ENCODE measurements at places on chromosomes 1 and 21. TPM values are rescaled to one million over a fixed set of nuclear protein-coding genes. Genes with fewer than 3 reads are reported as not detected.

Gene TENT5C
- total RNA-seq = 133 TPM

DNA sequence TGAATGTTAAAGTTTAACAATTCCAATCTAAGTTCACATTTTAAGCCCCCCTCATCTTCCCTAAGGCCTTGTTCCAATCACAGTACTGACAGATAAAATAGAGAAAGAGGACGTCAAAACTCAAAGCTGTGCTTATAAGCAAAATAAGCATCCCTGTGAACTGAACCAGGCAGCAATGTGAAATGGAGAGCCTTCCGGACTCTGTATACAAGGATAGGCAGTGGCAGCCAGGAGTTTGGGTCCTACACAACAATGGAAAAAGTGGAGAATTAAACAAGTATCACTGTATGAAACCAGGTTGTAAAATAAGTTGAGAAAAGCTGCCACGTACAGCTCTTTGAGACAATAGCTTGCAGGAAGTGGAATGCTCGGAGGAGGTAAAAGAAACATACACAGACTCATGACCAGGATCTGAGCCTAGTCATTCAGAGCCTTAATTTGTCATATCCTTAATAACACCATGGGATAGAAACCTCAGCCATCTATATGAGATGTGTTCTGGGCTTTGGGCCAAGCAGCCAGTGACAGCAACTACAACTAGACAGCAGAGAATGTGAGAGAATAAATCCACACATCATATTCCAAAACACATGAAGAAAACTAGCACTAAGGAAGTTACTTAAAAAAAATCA, 55.2 kb upstream of the PALMD start:
- H3K27me3 ChIP-seq = no peaks in the 10 kb centered on the region
- H3K4me1 ChIP-seq = no peaks in the 10 kb centered on the region
- DNase-seq = no peak
- H3K4me3 ChIP-seq = no peak overlapping the region
- no peaks in the 10 kb centered on the region for H3K36me3 ChIP-seq

DNA sequence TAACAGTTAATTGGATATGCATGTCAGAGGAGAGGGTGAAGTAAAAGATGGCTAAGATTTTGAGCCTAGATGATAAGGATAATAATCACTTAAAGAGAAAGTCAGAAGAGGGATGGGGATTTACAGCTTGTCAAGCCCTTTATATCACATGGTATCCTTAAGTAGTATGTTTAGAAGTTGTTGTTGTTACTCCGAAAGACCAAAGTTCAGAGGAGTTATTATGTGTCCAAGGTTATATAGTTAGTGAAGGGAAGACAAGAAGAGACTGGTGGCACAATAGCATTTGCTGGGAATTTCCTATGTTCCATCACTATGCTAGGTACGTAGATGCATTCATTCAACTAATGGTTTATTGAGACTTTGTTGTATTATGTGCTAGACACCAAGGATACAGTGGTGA, 30.8 kb upstream of the AGO1 start:
- H3K27me3 ChIP-seq = no peaks in the 10 kb centered on the region
- H3K36me3 ChIP-seq = peaks cover 44% of the 10 kb centered on the region

- no peaks in the 10 kb centered on the region for H3K4me1 ChIP-seq
- no peaks in the 10 kb centered on the region for H3K27me3 ChIP-seq
- no peaks in the 10 kb centered on the region for H3K36me3 ChIP-seq
- H3K27ac ChIP-seq = no peak overlapping the region
Observed at GRCh38 chr1:184569106-184569505, 182.3 kb downstream of the C1orf21 start.

DNA sequence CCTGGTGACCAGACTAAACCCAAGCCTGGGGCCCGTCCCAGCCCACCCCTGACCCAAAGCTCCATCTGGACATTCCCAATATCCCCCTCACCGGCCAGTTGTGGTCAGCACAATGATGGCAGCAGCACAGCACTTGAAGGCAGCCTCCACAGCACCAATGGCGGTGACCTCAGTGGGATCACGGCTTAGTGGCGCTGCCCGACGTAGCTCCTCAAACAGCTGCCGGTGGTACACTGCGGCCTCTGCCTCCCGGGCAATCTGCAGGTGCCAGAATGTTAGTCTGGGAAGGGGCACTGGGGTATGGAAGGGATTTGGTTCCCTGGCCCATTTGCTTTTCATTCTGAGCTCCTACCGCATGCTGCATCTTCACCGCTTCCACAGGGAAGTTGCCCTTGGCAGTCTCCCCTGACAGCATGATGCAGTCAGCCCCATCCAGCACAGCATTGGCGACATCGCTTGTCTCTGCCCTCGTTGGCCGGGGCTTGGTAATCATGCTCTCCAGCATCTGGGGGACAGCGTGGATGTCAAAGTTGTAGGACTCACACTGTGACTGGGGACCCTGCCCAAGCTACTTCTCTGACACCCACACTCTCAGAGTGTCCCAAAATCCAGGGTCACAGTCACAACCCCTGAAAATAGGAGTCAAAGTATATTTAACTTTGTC, 8.0 kb downstream of the PKLR start:
- DNase-seq = no peak
- H3K4me3 ChIP-seq = no peak overlapping the region

GRCh38 chr1:57258557-57259325, 165.1 kb downstream of the DAB1 start:
- H3K4me3 ChIP-seq = no peak overlapping the region
- H3K27me3 ChIP-seq = no peaks in the 10 kb centered on the region
- no peak for DNase-seq
- H3K27ac ChIP-seq = no peak overlapping the region
- H3K4me1 ChIP-seq = no peaks in the 10 kb centered on the region
- no peaks in the 10 kb centered on the region for H3K36me3 ChIP-seq

- H3K36me3 ChIP-seq = no peaks in the 10 kb centered on the region
- H3K4me1 ChIP-seq = no peaks in the 10 kb centered on the region
- no peak overlapping the region for H3K27ac ChIP-seq
- peaks cover 18% of the 10 kb centered on the region for H3K27me3 ChIP-seq
- H3K4me3 ChIP-seq = no peak overlapping the region
Observed at GRCh38 chr1:78553859-78554258, 63.1 kb downstream of the PTGFR start.

Gene SPATA21
- total RNA-seq = not detected

DNA sequence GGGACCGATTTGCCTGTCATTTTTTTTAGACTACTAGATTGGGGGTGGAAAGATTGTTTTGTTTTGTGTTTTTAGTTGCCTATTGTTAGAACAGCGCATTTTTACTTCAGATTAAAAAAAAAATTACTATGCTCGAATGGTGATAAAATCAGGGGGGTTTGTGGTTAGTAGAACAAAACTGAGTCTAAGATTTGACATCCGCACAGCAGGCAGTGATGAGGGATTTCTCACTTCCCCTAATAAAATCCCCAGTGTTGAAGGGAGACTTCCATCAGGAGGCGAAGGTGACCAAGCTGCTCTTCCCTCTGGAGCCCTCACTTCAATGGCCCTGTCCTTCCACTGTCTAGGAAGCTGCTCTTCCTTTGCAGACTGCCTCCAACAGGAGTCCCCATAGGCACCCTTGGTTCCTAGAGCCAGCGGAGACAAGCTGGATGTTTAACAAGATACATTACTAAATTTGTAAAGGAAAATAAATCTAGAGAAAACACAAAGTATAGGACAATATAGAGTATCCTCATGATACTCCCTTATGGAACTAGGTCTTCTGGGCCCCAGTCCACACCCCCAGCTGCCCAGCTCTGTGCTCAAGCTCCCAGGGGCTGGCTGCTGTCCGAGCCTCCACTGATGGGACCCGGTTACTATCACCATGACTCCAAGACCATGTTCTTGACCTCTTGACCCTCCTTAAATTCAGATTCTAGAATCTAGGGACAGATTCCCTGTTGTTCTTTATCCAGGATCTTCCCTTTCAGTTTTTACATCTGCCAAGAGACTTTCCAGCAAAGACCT, 31.0 kb downstream of the TENT5C start:
- H3K4me1 ChIP-seq = no peaks in the 10 kb centered on the region
- H3K36me3 ChIP-seq = no peaks in the 10 kb centered on the region
- H3K27me3 ChIP-seq = no peaks in the 10 kb centered on the region
- no peak for DNase-seq
- no peak overlapping the region for H3K27ac ChIP-seq

DNA sequence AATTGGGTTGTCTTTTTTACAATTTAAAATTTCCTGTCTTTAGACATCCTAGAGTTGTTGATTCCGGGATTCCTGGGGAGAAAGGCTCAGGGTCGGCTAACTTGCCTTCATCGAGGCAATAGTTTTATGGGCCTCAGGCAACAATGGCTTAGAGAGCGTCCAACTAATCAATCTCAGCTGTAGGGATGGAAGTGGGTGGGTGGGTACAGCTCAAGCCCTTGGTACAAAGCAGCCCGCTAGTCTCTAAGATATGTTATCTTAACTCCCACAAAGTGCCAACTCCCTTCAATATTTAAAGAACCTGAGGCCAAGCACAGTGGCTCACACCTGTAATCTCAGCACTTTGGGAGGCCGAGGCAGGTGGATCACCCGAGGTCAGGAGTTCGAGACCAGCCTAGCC, 6.9 kb upstream of the FMN2 start:
- H3K4me1 ChIP-seq = no peaks in the 10 kb centered on the region
- H3K36me3 ChIP-seq = no peaks in the 10 kb centered on the region
- H3K27ac ChIP-seq = no peak overlapping the region
- H3K27me3 ChIP-seq = peaks cover 4% of the 10 kb centered on the region
- H3K4me3 ChIP-seq = no peak overlapping the region

- DNase-seq = no peak
- no peak overlapping the region for H3K4me3 ChIP-seq
- no peaks in the 10 kb centered on the region for H3K4me1 ChIP-seq
- no peaks in the 10 kb centered on the region for H3K36me3 ChIP-seq
- no peaks in the 10 kb centered on the region for H3K27me3 ChIP-seq
Observed at GRCh38 chr1:232555494-232556210, 74.3 kb downstream of the SIPA1L2 start.

Gene CNR2
- 1.0 TPM for total RNA-seq

DNA sequence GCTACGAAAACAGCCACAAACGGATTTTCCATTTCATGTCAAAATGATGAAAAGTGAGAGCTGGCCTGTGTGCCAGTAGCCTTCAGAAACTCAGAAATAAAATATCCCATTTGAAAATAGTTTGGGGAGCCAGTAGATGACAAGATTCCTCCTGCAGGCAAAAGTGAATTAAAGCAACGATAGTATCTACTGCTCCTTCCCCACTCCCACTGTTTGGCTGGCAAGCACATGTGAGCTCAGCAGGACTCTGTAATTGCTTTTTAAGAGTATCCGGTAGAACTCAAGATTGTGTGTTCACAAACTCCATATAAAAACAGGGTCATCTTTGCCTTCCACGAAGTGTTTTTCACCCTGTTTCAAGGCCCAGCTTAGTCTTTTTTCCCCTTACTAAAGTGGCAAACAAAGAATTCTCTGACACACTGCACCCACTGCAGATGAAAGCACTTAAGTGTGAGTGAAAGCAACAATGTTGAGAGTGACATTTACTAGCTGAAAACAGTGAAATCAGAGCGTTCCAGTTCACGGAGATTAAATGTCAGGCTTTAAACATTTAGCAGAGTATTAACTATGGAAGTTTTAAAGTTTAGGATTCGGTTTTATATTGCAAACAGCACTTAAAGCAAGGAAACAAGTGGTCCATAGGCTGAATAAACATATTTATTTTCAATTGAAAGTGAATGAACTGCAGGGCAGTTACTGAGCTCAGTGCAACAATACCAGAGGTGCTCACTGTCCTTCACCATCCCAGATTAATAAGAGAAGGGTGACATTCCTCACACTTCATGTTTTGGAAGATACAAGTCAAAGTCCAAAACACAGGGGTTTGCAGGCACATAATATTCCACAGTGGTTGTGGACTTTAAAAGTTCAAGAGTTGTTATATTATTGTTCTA, 70.0 kb downstream of the ALG14 start:
- no peak overlapping the region for H3K4me3 ChIP-seq
- DNase-seq = no peak
- no peaks in the 10 kb centered on the region for H3K4me1 ChIP-seq
- no peak overlapping the region for H3K27ac ChIP-seq
- no peaks in the 10 kb centered on the region for H3K36me3 ChIP-seq

Gene UBL4B
- not detected for total RNA-seq

Data from T-cell (primary cell).